Activated T-helper 1 cell treated with anti-CD3 and anti-CD28 coated beads, Interleukin-12 subunit alpha, Interleukin-12 subunit beta, Interleukin-2, Interleukin-4 antibody, amounts not matched to agents 30 ng/mL and 10 ng/mL and 1 ng/mL, durations not matched to agents 14 hours and 24 hours and 36 hours (primary cell): ENCODE measurements at places on chromosomes 1 and 21.

DNA sequence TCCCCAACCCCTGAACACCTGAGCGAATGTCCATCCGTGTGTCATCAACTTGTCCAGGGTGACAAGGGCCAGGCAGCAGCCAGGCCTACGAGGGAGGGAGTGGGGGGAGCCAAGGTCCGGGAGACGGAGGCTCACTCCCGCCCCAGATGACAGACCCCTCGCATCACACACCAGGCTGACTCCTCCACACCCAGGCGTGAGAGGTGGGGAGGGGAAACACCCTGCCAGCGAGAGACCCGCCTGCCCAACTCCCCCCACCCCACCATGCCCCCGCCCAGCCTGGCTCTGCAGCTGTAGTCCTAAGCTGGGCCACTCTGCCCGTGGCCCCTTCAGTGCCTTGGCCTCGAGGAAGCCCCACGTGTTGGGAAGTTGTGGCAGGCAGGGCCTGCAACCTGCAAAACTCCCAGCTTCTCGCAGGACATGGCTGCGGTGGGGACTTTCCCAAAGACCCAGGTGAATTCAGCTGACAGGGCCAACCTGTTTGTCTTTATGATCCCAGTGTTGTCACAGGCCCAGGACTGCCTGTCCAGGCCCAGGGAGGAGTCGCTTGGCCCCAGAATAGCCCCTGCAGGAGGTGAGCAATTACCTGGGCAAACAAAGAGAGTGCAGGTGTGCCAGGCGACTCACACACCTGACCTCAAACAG lies 62.9 kb downstream of the RIPK4 start:
- peaks cover 14% of the 10 kb centered on the region for H3K4me1 ChIP-seq
- no peak for DNase-seq
- H3K27me3 ChIP-seq, result peaks cover 3% of the 10 kb centered on the region
- H3K36me3 ChIP-seq, result no peaks in the 10 kb centered on the region

DNA sequence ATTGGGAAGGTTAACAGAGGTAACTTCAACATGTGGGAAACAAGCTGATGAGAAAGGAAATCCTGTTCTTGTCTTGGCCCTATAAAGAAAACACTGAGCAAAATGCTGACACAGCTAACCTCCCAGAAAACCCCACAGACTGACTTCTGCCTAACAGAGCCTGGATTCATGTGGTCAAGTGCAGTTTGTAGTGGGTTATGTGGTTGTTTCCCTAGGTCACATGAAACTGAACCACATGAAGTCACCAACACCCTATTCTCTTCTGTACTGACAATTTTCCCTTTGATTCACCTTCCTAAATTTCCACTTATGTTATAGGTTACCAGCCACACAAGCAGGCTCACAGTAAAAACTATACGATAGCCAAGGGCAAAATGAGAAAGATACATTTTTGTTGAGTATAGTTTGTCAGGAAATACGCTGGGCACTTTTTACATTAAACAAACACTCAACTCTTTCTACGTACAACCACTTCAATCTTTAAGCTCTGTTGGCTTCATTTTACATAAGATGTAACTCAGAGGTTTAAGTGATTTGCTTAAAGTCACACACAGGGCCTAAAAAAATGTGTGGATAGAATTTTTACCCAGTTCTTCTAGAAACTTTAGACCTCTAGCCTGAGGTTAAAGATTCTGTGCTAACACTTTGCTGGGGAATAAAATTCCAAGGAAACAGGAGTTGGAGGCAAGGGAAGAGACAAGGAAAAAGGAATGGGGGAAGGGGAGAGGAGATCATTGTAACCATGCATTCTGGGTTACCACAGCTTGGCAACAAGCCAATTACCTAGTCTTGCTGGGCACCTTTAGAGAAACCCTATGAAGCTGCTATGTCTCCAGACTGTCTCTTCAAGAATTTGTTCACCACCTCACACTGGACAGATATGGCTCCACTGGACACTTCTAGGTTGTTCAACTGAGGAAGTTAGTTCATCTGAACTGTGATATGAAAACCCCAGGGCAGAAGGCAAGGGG lies 601.6 kb upstream of the USP24 start:
- peaks cover 4% of the 10 kb centered on the region for H3K27me3 ChIP-seq
- no peaks in the 10 kb centered on the region for H3K36me3 ChIP-seq
- peaks cover 6% of the 10 kb centered on the region for H3K4me1 ChIP-seq
- H3K4me3 ChIP-seq, result no peak overlapping the region

- H3K27me3 ChIP-seq, result no peaks in the 10 kb centered on the region
- no peak for DNase-seq
- H3K36me3 ChIP-seq, result peaks cover 1% of the 10 kb centered on the region
- peaks cover under 1% of the 10 kb centered on the region for H3K4me1 ChIP-seq
- H3K4me3 ChIP-seq, result no peak overlapping the region
- H3K27ac ChIP-seq, result no peak overlapping the region
Observed at GRCh38 chr1:5934058-5934884, 58.0 kb downstream of the NPHP4 start.

- H3K27ac ChIP-seq, result no peak overlapping the region
- no peaks in the 10 kb centered on the region for H3K36me3 ChIP-seq
- no peak for DNase-seq
- no peak overlapping the region for H3K4me3 ChIP-seq
- H3K27me3 ChIP-seq, result no peaks in the 10 kb centered on the region
Observed at GRCh38 chr1:95685081-95685480, 451.1 kb downstream of the RWDD3 start.
